ENCODE measurements at places on chromosomes 7 and 10.

DNA sequence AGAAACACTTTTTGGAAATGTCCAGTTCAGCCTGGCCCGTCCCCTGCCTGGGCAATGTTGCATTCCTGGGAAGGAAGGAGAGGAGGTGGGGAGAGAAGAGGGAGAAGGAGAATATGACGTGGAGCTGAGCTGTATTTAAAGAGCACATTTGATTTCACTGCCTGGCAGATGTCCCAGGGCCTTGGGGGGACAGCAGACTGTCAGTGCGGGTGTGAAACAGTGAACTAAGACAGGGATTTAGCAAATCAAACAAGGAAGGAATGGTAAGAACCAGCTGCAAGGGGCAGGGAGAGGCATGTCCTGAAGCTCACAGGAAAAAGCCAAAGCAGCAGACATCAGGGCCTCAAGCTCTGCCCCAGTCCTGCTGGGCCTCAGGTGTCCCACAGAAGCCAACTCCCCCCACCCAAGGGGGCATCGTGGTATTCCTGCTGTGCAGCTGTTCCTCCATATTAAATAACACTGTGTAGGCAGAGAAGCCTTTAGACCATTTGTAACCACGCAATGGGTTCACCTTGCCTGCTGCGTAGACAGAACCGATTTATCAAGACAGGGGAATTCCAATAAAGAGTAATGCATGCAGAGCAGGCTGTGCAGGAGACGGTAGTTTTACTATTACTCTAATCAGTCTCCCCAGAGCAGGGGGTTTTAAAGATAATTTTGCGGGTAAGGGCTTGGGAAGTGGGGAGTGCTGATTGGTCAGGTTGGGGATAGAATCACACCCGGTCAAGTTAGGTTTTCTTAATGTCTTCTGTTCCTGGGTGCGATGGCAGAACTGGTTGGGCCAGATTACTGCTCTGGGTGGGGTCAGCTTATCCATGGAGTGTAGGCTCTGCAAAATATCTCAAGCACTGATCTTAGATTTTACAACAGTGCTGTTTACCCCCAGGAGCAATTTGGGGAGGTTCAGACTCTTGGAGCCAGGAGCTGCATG lies 18.3 kb downstream of the LEP start:
- DNase-seq: no peak

DNA sequence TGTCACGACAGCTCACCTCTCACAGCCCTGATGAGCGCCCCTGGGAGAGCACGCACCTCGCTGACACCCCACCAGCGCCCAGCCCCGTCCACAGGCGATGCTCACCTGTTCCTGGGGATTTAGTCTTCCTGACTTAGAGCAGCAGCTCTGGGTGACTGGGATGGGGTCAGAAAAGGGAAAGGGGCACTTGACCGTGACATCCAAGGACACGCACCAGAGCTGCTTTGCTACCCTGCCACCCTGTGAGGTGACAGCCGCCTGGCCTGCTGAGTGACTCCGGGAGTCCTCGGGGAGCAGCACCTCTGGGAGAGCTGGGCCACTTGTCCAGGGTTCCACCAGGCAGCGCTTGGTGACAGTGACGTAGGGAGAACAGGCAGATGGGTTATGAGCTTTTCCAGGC lies 148.2 kb downstream of the PRKAG2 start:
- DNase-seq: no peak

DNA sequence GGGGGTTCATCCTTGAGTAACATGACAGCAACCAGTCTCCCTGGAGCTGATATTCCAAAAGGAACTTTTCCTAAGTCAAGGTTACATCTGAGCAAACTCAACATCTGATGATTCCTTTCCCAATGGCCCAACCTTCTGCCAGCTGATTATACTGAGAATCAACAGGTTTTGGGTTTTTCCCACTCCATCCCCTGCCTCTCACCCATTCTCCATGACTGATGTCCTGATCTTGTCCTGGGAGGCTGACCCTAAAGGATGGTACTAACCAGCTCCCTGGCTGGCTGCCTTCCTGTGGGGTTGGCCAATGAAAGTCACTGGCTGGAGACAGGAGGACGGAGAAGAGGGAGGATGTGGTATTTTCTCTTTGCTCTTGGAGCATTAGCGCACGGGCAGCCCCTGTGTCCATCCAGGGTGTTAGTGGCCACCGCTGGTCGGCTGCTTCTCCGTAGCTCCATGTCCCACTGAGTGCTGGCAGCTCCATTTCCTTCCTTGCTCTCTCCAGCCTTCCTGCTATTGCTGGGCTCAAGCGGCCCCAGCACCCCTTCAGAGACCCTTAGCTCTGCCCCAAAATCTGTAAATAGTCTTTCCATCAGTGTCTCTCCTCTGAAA lies 306.2 kb upstream of the PITRM1 start:
- DNase-seq: no peak

- no peak for DNase-seq
Measured at GRCh38 chr7:137755846-137756651, 90.7 kb downstream of the DGKI start.

GRCh38 chr10:119834188-119834587 lies 38.5 kb downstream of the MCMBP start:
- no peak for DNase-seq
